ENCODE measurements at places on chromosomes 1 and 21.

- no peak for DNase-seq
These were observed 395.0 kb upstream of the USP24 start for GRCh38 chr1:55610203-55610602.

- DNase-seq = no peak
These were observed 7.5 kb upstream of the LHX8 start for GRCh38 chr1:75126611-75127101.

- DNase-seq = no peak
These were observed 24.9 kb upstream of the GRHL3 start for GRCh38 chr1:24294228-24294672.

GRCh38 chr1:114178936-114179335 lies 25.3 kb upstream of the SYT6 start:
- no peak for DNase-seq

- no peak for DNase-seq
These were observed 31.9 kb downstream of the PTGER3 start for GRCh38 chr1:71015745-71016144.

GRCh38 chr1:237267743-237268142 lies 225.8 kb downstream of the RYR2 start:
- no peak for DNase-seq

DNA sequence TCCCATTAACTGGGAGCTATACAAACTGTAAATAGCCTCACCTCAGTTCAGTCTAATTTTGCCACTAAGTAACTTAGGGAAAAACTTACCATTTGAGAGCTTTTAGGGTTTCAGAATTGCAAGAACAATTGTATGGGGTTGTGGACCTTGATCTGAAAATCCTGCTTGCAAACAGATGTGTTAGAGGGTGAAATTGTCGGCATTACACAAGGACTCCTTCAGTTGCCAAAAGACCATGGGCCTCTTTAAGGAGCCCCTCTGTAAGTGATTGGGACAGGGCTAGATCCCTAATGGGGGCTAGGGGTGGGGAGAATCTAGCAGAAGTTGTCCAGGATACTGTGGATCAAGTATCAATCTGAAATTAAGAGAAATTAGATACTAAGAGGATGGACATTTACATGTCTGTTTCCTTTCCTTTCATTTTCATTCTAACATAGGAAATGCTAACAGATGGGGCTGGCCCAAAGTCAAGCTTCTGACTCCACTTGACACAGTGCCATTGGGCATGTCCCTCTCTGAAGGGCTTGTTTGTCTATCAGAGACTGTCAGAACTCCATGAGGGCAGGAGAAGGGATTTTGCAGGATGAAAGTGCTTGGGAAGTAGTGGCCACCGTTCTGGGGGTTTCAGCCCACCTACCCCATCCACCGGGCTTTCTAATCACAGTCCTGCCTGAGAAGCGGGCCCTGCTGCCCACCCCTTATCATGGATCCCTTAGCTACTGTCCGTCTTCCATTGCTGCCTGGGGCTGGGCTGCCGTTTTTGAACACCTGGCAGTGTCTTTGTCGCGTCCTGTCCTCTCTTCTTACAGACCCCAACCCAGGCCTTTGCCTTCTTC lies 54.7 kb downstream of the STUM start:
- DNase-seq = no peak

All from T-helper 1 cell (primary cell).